Stimulated activated naive CD4-positive, alpha-beta T cell (primary cell): ENCODE measurements at places on chromosomes 7 and 10.

DNA sequence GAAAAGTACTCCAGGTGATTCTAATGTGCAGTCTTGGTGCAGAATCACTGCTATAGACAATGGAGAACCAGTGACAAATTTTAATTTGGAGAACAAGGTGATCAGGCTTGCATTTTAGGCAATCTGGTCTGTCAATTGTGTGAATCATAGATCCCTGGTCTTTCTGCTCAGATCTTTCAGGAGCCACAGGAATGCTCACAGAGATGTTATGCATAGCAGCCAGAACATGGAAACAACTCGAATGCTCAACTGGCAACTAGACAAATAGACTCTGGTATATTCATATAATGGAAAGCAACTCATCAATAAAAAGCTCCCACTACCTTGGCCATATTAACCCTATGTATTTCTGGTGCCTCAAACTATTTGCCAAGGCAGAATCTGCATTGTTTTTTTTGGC is 209.1 kb downstream of the PHF14 start:
- DNase-seq = no peak

- DNase-seq = no peak
Observed at GRCh38 chr10:9262770-9263169, 1208.3 kb downstream of the GATA3 start.

DNA sequence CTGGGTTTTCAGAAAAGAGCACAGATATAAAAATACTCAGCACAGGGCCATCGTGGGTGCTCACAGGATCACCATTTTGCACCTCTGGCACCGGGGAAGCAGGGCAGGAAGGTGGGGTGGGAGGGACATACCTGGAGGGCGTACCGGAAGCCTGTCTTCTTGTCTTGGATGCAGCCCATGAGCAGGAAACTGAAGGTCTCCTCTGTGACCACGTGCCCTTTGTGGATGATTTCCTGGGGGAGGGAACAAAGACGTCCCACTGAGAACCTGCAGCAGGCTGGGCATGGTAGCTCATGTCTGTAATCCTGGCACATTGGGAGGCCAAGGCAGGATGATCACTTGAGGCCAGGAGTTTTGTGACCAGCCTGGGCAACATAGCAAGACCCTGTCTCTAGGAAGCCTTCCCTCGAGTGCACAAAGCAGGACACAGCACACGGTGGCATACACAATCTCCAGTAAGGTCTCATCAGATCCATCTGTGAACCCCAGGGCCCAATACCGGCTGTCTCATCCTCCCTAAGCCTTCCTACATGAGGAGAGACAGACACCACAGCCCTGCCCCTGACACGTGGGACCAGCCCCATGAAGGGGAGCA is 9.5 kb downstream of the PTCD1 start:
- DNase-seq = peak; percentile 13

DNA sequence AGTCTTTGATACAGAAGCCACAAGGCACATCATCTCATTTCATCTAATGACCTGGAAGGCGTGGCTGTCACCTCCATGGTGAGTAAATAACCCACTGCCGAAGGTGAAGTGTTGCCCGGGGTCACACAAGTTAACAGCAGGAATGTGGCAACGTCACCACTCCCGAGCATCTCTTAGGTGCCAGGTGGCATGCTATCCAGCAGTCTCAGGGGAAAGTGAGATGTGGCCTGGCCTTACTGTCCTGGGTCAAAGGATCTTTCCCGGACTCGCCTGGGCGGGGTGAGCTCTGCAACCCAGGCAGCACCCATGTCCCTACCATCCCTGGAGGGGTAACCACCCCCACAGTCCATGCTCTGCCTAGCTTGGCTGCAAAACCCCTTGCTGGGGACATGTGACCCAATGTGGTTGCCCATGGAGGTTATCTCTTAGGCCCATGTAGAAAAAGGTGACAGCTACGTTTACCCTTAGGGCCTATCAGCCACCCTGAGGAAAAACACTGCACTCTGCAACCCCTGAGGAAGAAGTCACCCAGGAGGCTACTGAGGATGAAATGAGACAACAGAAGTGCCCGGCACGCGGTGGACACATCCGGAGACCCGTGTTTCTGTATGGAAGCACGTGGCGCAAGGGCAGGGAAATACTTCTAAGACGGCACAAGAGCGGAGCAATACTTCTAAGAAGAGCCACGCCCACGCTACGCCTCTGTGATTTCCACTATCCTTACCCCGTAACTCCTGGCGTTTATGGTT is 52.0 kb downstream of the BAIAP2L1 start:
- DNase-seq = no peak

GRCh38 chr7:76225379-76225778 is 23.7 kb downstream of the SRRM3 start:
- DNase-seq = no peak

DNA sequence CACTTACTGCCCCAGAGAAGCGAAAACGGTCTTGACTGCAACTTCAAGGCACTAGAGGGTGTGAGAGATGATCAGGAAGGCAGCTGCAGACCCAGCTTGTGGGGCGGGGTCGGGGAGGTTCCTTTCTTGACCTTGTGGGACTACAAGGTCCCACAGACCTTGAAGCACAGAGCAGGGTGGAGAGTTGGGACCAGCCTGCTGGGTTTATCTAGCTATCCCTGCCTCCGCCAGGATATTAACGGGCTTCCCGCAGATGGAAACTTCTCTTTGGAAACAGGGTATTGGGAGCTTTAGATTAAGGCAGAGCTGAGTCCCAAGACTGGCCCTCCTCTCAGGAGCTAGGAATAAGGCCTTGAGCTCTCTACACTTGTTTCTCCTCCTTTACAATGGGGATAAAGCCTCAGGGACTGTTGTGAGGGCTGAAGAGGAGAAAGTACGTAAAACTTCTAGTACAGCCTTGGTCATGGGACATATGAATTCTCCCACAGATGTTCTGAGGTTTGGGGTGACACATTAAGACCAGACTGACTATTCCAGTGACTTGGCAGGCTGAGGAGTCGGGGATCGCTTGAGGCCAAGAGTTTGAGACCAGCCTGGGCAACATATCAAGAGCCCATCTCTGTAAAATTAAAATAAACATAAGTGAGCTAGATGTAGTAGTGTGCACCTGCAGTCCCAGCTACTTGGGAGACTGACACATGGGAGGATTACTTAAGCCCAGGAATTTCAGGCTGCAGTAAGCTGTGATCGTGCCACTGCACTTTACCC is 153.2 kb downstream of the CDH23 start:
- DNase-seq = no peak

- no peak for DNase-seq
Observed at GRCh38 chr10:128061306-128062300, 64.6 kb downstream of the MKI67 start.

- no peak for DNase-seq
Observed at GRCh38 chr10:74909670-74910069, 83.3 kb downstream of the KAT6B start.

DNA sequence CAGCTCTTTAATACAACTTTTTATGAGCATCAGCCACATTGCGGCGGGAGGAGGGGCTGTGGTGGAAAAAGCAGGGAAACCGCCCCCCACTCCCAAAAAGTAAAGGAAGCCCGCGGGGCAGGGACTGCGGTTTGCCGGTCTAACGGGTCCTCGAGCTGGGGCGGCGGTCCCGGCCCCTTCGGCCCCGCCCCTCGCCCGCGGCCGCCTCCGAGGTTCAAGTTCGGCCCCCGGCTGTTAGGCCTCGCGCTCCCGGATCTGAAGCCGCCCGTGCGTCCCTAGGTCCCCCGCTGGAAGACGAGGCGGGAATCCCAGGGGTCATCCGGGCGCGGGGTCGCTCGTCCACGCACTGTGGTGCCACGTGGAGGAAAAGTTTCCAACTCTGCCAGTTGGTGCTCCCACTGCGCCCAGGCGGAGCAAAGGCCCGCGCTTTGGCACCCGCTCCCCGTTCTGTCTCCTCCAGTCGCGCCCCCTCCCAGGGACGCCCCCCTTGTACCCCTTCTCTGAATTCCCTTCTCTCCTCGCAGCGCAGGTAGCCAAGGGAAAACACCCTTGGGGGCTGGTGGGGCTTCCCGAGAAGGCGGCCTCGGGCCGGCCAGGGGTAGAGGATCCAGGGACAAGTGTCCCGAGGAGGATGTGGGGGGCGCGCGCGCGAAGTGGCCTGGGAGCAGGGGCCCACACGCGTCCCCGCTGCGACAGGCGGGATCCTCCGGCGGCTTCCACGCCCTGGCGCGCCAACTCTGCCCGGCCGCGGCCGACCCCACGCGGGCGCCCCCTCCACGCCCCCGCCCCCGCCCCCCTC is 798 bp upstream of the AUTS2 start:
- no peak for DNase-seq

DNA sequence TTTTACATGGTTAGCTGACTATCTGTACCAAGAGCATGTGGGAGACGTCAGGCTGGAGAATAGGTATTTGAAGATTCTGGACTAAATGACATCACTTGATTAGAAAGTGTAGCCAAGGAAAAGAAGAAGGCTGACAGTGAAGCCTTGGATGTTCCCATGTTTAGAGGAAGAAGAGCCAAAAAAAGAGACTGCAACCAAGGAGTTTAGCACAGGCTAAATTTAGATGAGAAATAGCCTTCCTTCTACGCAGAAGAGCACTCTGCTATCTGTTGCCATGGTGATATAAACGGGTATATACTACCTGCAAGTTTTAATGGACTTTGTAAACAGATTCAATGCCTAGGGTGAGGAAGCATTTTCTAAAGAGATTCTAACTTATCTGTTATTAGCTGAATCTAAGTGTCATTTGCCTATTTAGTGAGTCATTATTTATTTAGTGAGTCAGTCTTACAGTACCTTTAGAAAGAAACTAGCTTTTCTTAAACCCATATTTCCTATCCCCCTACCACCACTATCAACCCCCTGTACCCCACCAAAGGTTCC is 69.8 kb downstream of the CDK6 start:
- no peak for DNase-seq

GRCh38 chr7:75624134-75624832 is 114.5 kb downstream of the HIP1 start:
- no peak for DNase-seq

- DNase-seq = no peak
Observed at GRCh38 chr7:34371922-34372321, 286.1 kb upstream of the NPSR1 start.

GRCh38 chr7:23065974-23066373 is 39.6 kb upstream of the KLHL7 start:
- DNase-seq = no peak

- DNase-seq = peak; percentile 28
Observed at GRCh38 chr7:131057794-131058070, 269.9 kb upstream of the MKLN1 start.

DNA sequence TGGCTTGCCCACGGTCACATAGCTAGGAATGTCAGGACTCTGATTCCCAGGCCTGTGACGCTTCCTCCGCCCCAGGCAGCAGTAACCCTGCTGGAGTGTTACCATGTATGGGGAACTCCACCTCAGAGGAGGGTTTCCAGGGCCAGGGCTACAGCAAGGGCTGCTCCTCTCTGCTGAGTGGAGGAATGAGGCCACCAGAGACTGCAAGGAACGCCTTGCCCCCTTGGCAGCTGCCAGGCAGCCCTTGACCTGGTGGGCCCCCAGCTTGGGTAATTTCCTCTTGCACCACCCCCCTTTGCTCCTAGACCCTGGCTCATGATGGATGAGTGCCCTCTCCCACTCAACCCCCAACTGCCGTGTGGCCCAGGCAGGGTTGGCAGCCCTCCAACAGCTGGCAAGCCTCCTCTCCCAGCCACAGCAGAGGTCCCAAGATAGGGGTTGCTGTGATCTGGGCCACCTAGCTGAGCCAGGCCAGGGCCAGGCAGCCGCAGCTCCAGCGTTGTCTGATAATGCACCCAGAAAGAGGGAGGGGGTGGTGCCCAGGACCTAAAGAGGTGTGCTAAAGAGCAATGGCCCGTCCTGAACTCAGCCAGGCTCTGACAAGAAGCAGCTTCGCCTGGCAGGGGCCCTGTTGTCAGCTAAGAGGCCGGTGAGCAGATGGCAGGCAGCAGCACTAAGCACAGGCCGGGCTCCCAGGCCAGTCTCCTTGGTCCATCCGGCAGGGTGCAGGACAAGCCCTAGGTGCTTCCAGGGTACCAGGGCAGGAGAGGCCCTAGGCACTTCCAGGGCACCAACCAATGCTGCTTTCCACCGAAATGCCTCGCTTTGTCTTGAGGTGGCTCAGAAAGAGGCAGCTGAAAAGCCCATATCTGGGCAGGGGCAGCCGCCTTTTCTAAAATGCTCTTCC is 35.4 kb downstream of the DRGX start:
- DNase-seq = no peak

GRCh38 chr10:115049960-115050359 is 43.2 kb upstream of the ATRNL1 start:
- no peak for DNase-seq

- DNase-seq = no peak
Observed at GRCh38 chr10:78166261-78166660, 132.6 kb downstream of the RPS24 start.

- DNase-seq = no peak
Observed at GRCh38 chr7:122100021-122100420, 44.0 kb downstream of the AASS start.

GRCh38 chr10:14423111-14423744 is 92.5 kb upstream of the FRMD4A start:
- no peak for DNase-seq

GRCh38 chr10:30759423-30759822 is 129.9 kb upstream of the LYZL2 start:
- no peak for DNase-seq

DNA sequence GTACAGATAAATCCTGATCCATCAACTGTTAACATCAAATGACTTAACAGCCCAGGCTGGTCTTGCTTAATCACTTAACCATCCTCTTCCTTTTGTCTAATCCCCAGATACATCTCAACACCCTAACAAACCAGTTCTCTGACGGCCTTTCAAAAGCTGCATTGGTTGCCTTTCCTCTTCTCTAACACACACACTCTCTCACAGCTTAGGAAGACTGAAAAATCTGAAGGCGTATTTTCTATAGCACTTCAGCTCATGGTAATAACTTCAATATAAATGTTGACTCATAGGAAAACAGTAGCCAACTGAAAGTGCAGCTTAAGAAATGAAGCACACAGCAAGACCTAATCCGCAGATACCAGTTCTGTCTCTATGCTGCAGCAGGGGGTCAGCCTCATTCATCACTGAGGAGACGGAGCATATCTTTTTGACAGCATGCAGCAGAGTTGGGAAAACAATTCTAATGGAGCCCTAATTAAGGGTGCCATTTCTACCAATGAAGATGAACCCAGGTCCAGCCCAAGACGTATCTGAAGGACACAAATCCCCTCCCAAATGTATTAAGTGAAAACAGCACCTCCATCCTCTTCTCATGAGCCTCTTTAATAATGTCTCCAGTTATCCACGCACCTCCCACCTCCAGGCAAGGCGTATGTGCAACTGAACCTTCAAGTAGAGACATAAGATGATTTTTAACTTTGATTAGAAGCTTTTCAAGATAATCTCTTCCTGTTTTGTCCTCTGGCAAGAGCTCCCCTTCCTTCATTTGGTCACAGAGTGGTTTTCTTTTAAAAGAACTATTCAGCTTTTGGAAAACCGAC is 211.7 kb upstream of the NFE2L3 start:
- DNase-seq = no peak

DNA sequence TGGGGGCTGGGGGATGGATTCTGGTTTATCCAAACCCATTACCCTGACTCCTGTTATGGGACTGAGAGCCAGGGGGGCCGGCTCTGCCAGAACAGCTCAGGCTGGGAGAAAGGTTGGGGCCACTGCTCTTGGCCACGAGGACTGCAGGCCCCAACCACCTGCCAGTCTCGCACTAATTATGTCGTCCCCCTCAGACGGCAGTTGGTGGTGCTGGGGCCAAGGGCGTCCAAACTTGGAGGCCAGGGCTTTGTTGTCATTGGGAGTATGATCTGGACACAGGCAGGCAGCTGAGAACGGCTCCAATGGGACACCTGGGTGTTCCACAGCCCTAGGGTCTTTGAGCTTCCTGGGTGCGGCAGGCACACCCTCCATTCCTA is 34.7 kb downstream of the DRGX start:
- DNase-seq = no peak

GRCh38 chr7:137305901-137306621 is 37.5 kb downstream of the PTN start:
- no peak for DNase-seq

GRCh38 chr10:46541735-46542566 is 14.5 kb downstream of the GPRIN2 start:
- DNase-seq = no peak
